CD14-positive monocyte (primary cell): ENCODE measurements at places on chromosomes 12 and 14. TPM values are rescaled to one million over a fixed set of nuclear protein-coding genes. Genes with fewer than 3 reads are reported as not detected.

SINHCAF gene
- 20.2 TPM for polyA plus RNA-seq

ART4 gene
- polyA plus RNA-seq: not detected

GPR84 gene
- polyA plus RNA-seq: 5.6 TPM

PIP4P1 gene
- 21.2 TPM for polyA plus RNA-seq

PIANP gene
- polyA plus RNA-seq: not detected in 2 replicates

IL26 gene
- not detected for polyA plus RNA-seq

KRAS gene
- polyA plus RNA-seq: 37.4 TPM

GRCh38 chr12:127414636-127415035 lies 852.3 kb upstream of the TMEM132C start:
- H3K4me1 ChIP-seq: no peaks in the 10 kb centered on the region
- no peaks in the 10 kb centered on the region for H3K36me3 ChIP-seq
- no peak overlapping the region for H3K4me3 ChIP-seq
- DNase-seq: no peak

- no peak overlapping the region for H3K27ac ChIP-seq
- H3K27me3 ChIP-seq: no peaks in the 10 kb centered on the region
- H3K4me3 ChIP-seq: no peak overlapping the region
- H3K36me3 ChIP-seq: no peaks in the 10 kb centered on the region
Measured at GRCh38 chr12:83113945-83114344, 427.2 kb downstream of the TMTC2 start.

DNA sequence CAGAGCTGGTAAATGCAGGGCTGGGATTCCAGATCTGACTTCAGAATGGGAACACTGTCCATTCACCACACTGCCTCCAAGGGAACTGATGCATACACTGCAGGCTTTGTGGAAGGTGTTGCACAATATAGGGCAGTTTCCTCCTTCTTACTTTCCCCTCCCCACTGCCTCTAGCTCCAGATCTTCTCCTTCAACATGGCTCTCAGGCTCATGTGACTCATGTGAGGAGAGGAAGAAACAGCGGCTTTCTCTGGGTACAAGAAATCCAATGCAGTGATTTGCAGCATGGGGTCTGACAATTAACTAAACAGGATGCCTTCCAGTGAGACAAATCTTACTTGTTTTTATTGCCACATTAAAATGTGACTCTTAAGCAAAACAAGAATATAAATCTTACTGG lies 447.6 kb upstream of the CCDC196 start:
- no peak overlapping the region for H3K4me3 ChIP-seq
- no peak overlapping the region for H3K27ac ChIP-seq
- DNase-seq: peak; percentile 39

DNA sequence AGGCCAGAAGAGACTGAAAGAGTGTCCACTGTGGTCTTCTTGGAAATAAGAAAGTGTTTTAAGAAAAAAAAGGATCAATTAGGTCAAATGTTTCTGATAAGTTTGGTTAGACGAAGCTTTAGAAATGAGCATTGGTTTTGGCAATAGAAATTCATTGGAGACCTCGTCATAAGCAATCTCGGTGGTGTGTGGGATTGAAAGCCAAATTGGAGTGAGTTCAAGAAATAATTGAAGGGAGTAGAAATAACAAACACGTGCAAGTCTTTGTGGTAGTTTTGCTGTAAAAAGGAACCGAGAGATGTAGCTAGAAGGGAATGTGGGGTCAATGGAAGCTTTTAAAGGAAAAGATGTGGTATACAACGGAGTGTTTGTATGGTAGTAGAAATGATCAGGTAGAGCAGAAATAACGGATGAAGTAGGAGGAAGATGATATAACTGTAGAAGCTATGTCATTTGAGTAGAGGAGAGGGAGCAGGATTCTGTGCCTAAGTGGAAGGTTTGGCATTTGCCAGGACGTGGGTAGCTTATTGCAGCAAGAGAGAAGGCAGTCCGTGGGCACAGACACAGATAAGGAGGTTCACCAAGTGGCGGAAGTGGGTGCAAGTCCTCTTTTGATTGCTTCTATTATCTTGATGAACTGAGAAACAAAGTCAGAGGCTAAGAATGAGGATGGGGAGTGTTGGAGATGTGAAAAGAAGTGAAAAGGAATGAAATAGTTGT lies 146.2 kb downstream of the DACT1 start:
- H3K27me3 ChIP-seq: no peaks in the 10 kb centered on the region
- no peak overlapping the region for H3K4me3 ChIP-seq
- no peaks in the 10 kb centered on the region for H3K36me3 ChIP-seq
- H3K27ac ChIP-seq: no peak overlapping the region
- no peaks in the 10 kb centered on the region for H3K4me1 ChIP-seq

- H3K36me3 ChIP-seq: no peaks in the 10 kb centered on the region
- H3K4me1 ChIP-seq: peaks cover 29% of the 10 kb centered on the region
- no peak for DNase-seq
Measured at GRCh38 chr14:71397371-71397770, 490.1 kb downstream of the PCNX1 start.

DNA sequence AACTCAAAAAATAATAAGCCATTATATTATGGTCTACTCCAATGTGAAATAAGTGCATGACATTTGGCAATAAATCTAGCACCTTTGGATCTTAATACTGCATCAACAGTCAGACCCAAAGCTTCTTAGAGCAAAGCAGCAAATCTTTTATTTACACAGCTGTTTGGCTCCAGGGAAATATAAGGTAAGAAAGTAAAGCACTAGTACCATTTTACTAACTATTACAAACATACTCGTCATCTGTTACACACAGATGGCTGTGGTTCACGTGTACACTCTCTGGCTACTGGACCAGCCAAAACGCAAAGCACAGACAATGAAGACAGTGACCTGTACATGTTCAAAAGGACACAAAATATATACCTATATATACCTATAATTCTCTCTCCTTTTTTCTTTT lies 2.8 kb downstream of the FGD6 start:
- no peak for DNase-seq
- H3K4me3 ChIP-seq: no peak overlapping the region
- peaks cover 10% of the 10 kb centered on the region for H3K36me3 ChIP-seq
- no peak overlapping the region for H3K27ac ChIP-seq

- no peaks in the 10 kb centered on the region for H3K27me3 ChIP-seq
- H3K27ac ChIP-seq: peak overlapping the region; percentile 66
- H3K36me3 ChIP-seq: no peaks in the 10 kb centered on the region
- H3K4me3 ChIP-seq: peak overlapping the region; percentile 80
Measured at GRCh38 chr14:64388533-64389285, 556 bp downstream of the MTHFD1 start.

DNA sequence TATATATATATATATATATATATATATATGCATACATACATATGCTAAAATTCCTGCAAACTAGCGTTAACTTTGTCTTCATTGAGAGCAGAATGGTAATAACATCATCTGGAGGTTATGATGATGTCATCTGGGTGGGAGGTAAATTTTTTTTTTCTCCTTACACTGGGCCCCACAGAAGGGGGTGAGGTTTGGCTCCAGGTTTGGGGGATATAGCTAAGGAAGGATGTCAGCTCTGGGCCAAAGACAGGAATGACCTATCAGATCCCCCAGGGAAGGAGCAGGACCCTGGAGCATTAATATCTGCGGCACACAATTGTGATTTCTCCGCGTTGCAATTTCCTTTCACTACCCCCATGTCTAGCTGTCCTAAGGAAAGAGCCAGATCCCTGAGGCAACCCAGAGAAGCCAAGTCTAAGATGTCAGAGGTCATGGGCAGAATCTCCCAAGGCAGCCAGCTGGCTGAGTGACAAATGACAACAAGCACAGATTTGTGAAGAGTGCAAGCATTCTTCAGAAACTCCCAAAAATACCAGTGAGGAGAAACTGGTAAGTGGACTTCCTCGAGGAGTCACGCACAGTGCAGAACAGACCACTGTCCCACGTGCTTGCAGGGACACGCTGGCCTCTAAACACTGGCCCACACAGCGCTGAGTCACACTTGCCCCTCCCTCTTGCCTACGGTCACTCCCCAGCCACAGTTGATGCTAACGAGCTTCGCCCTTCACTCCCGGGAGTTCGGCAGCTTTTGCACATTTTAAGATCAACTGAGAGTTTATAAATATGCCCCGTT lies 9.9 kb downstream of the UBC start:
- no peaks in the 10 kb centered on the region for H3K36me3 ChIP-seq
- peaks cover 16% of the 10 kb centered on the region for H3K4me1 ChIP-seq
- H3K27me3 ChIP-seq: no peaks in the 10 kb centered on the region

- no peaks in the 10 kb centered on the region for H3K27me3 ChIP-seq
- no peak for DNase-seq
- no peak overlapping the region for H3K27ac ChIP-seq
- no peak overlapping the region for H3K4me3 ChIP-seq
Measured at GRCh38 chr12:18141048-18141982, 51.3 kb upstream of the RERGL start.

DNA sequence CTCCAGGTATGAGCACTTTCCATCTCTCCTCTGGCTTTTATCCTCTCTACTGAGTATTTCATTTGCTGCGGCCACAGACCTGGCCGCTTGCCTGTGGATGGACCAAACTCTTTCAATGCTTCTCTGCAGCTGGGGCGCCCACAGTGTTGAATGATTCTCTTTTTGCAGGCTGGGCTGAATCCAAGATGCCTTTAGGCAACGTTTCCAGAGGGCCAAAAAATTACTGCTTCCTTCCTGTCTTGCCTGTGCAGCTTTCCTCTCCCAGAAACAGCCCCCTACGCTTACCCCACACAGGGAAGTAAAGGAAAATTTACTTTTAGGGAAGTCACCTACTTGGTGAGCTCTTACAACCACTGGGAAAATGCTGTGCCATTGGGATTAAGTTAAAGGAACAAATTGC lies 55.6 kb upstream of the JDP2 start:
- no peak overlapping the region for H3K4me3 ChIP-seq
- H3K27me3 ChIP-seq: no peaks in the 10 kb centered on the region
- H3K4me1 ChIP-seq: peaks cover 29% of the 10 kb centered on the region
- DNase-seq: no peak
- H3K27ac ChIP-seq: no peak overlapping the region

DNA sequence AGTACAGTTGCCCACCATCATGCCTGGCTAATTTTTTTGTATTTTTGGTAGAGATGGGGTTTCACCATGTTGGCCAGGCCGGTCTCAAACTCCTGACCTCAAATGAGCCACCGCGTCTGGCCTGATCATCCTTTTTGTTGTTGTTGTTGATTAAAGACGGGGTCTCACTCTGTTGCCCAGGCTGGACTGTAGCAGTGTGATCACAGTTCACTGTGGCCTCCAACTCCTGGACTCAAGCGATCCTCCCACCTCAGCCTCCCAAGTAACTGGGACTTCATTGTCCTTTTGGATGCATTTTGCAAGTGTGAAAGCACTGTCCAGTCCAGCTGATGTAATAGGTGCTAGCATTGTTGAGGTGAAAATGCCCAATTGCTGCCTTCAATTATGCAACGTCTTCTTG lies 27.1 kb upstream of the ATXN2 start:
- no peak for DNase-seq
- no peaks in the 10 kb centered on the region for H3K27me3 ChIP-seq
- no peak overlapping the region for H3K27ac ChIP-seq

GRCh38 chr14:84726471-84726870 lies 803.5 kb upstream of the FLRT2 start:
- DNase-seq: no peak
- H3K4me3 ChIP-seq: no peak overlapping the region
- no peaks in the 10 kb centered on the region for H3K4me1 ChIP-seq
- H3K27ac ChIP-seq: no peak overlapping the region
- no peaks in the 10 kb centered on the region for H3K36me3 ChIP-seq

GRCh38 chr12:46627686-46628085 lies 198.1 kb downstream of the SLC38A4 start:
- no peaks in the 10 kb centered on the region for H3K4me1 ChIP-seq
- H3K27ac ChIP-seq: no peak overlapping the region
- no peak for DNase-seq

DNA sequence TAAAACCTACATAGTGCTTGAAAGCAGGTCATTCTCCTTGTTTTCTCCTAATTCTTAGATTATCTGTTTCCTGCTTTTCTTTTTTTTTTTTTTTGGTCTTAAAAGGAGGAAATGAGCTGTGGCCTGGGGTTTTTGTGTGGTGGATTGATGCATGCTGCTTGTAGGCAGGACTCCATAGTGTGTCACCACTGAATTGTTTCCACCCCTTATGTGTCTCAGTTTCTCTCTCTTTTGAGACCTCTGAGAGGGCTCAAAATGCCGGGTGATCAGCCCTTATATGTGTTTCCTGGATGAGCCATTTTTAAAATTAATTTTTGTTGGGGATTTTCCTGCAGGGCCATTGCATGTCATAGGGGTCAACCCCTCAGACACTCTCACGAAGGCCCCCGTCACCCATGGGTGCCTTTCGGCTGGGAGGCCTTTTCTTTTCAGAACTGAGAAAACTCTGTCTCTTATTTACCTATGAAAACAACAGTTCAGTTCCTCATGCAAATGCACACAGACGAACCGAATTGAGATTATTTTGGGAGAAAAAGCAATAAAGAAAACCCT lies 32.0 kb upstream of the LRRK2 start:
- H3K27me3 ChIP-seq: no peaks in the 10 kb centered on the region
- peak; percentile 52 for DNase-seq
- H3K36me3 ChIP-seq: no peaks in the 10 kb centered on the region
- H3K27ac ChIP-seq: peak overlapping the region; percentile 86
- peaks cover 49% of the 10 kb centered on the region for H3K4me1 ChIP-seq

DNA sequence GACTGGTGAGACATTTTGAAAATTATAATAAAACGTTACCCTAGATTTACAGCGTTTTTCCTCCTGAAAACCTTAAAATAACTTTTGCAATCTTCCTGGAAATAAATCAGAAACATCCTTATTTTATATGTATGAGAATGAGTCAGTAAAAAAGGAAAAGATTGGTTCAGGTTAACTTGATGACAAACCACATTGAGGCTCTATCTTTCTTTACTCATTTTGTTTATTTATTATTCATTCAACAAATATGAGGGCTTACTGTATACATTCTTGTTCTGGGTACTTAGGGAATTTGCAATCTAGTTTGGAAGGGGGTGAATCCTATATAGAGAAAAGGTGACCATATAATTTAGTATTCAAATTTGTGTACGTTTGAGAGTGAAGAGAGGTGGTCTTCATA lies 156.6 kb downstream of the UNC79 start:
- no peak overlapping the region for H3K4me3 ChIP-seq
- no peak for DNase-seq
- H3K27me3 ChIP-seq: peaks cover 2% of the 10 kb centered on the region
- no peaks in the 10 kb centered on the region for H3K36me3 ChIP-seq
- H3K4me1 ChIP-seq: no peaks in the 10 kb centered on the region

DNA sequence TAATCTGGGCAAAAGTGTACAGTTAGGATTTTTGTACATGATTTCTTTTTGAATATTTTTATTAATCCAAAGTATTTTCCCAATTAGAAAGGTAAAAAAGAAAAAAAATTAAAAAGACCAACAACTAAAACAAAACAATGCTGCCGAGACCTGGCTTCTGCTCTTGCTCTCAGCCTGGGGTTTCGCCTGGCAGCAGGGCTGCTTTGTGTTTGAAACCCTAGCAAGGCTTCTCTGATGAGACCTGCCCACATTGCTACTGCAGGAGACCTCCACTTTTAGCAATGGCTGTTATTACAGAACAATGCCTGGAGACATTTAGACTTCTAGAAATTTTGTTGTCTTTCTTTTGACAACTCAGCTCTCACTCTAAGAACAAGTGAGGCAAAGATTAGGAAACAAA lies 1153.0 kb upstream of the TMEM132C start:
- no peaks in the 10 kb centered on the region for H3K27me3 ChIP-seq
- H3K36me3 ChIP-seq: no peaks in the 10 kb centered on the region
- no peak overlapping the region for H3K27ac ChIP-seq
- no peaks in the 10 kb centered on the region for H3K4me1 ChIP-seq

- H3K4me3 ChIP-seq: no peak overlapping the region
- no peak for DNase-seq
- no peaks in the 10 kb centered on the region for H3K27me3 ChIP-seq
- H3K4me1 ChIP-seq: peaks cover 16% of the 10 kb centered on the region
Measured at GRCh38 chr14:68250927-68251768, 431.6 kb downstream of the RAD51B start.

GRCh38 chr14:51865953-51866747 lies 5.7 kb downstream of the GNG2 start:
- peaks cover 62% of the 10 kb centered on the region for H3K4me1 ChIP-seq
- peak overlapping the region; percentile 58 for H3K27ac ChIP-seq
- H3K27me3 ChIP-seq: no peaks in the 10 kb centered on the region
- DNase-seq: peak; percentile 46
- H3K4me3 ChIP-seq: no peak overlapping the region
